ENCODE measurements at places on chromosomes 3 and 15.

- DNase-seq: peak; percentile 12
Measured at GRCh38 chr3:191290311-191291025, 38.7 kb upstream of the CCDC50 start.

DNA sequence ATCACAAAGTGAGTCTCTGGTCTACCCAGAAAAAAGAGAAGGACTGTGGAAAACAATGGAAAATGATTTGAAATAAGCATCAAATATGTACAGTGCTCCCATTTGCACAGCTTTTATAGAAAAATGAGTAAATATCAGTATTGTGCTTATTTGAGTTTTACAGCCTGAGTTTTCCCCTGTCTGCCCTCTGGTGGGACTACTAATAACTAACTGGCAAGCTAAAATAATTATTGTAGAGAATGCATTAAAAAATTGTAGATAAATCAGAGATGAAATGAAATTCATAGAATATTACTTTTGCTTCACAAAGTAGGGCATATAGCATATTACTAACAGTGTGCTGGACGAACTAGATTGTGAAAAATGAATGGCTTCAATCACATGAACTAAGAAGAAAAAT is 287.1 kb downstream of the NAALADL2 start:
- DNase-seq: no peak

DNA sequence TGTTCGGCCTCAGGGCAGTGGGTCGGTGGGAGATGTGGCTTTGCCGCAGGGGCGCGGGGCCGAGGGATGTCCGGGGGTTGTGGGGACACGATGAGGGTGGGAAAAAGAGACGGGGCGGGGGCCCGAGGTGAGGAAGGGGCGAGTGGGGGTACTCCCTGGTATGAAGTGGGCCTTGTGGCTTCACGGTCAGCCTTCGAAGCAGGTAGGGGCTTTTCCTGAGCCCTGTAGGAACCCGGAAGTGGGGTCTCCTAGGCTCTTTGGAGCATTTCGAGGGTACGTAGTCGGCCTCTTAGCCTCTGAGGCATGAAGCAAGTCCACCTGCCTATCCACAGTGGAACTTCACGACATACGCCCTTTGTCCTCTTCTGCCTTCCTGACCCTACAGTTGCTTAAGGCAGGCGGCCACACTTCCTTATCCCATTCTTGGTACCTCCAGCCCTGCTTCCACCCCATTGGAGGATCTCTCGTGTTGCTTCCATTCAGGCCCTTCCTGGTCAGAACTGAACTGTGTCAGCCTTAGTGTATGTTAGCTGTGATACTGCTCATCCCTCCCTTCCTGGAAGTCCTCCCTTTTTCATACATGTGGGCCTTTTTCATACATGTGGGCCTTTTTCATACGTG is 389 bp downstream of the ARPC4 start:
- no peak for DNase-seq

DNA sequence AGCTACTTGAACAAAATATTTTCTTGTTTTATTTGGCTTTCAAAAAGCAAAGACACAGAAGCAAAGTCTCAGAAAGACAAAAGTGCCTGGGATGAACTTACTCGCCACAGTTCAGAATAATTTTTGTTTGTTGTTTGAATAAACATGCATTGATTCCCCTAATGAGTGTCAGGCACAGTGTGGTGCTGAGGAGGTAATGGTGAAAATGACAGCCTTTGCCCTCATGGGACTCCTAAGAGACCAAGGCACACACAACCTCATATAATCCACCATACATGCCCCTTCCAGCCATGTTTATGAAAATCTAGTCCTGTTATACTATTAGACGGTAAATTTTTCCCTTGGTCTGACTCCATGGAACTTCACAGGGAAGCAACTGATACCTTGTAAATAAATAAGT is 2.5 kb downstream of the GOLIM4 start:
- DNase-seq: no peak

DNA sequence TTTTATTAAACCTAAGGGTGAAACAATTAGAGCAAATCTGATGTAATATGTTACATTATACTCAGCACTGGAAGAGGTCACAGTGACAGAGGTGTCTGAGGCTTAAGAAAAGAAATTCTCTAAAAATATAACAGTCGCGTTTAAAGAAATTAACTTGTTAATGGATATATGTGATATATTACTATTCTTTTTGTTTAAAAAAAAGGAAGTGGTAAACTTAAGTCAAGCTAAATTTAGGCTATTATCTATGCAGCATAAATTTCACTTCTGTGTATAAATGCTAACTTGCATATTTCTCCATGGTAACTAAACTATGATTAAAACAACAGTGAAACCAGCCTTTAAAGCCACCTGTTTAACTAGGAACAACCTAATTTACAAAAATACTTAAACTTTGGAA is 191.3 kb downstream of the FOXP1 start:
- no peak for DNase-seq

DNA sequence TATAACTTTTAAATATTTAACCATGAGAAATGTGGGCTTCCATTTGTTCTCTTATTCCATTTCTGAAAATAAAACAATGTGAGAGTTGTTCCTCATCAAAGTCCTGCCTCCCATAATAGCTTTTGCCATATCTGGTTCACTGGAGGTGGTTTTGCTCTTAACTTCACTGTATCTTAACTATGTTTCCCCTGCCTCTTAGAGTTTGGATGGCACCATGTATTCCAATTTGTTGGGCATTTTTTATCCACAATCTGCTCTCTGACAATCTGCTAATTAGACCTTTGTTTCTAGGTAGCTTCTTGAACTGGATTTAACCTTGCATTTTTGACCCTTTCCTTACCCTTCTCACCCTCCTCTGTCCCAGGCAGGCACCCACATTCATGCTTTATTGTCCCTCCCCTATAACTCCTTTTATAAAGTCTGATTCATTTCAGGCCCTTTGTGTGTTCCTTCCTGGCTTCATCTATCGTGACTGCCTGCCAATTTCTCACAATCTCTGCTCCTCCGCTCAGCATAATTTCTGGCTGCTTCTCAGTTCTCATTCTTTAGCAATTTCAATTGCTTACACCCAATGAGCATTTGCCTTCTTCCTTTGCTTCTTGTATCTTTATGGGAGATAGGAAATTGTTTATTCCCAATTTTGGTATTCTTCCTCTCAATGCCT is 144.2 kb upstream of the ARHGEF26 start:
- no peak for DNase-seq

GRCh38 chr3:161100994-161101393 is 4.2 kb downstream of the B3GALNT1 start:
- DNase-seq: no peak

DNA sequence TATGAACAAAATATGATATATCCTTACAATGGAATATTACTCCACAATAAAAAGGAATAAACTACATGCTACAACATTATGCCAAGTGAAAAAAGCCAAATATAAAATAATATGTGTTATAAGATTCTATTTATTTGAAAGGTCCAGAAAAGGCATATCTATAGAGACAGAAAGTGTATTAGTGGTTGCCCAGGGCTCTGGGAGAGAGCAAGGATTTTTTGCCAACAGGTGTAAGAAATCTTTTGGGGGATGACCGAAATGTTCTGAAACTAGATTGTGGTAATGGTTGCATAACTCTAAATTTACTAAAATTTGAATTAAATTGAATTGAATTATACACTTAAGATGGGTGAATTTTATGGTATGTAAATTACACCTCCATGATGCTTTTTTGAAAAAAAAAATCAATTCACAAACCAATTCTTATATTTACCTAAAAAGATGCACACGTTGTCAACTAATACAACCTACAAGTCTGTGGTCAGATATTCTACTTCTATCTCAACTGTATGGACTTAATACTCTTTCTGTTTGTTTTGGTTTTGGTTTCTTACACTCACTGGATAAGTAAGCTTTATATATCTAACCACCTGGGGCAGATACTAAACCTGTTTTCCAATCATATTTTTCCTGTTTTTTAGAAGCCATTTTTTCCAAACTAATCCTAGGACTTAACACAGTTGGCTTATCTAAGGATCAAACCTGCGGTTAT is 75.8 kb downstream of the FBN1 start:
- no peak for DNase-seq

GRCh38 chr3:108127301-108127988 is 36.6 kb upstream of the CD47 start:
- no peak for DNase-seq

- DNase-seq: no peak
Measured at GRCh38 chr3:189172668-189173419, 1.1 kb downstream of the TPRG1 start.

- no peak for DNase-seq
Measured at GRCh38 chr3:106578911-106579310, 710.1 kb upstream of the CBLB start.

DNA sequence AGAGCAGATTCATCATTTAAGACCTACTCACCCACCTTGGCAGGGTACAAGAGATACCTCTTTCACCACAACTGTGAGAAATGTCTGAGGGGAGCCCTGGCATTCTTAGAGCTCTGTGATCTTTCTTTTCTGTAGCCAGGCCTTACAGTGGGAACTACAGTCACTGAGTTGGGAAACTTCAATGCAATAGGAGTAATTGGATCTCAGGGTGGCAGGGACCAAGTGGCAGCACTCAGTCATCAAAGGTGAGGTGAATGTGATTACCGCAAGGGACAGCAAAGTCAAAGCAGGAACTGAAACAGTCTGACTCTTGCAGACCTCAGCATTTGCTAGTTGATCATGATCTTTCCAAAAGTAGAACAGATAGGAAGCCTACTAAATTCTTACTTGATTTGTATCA is 7.2 kb upstream of the MCF2L2 start:
- DNase-seq: no peak

DNA sequence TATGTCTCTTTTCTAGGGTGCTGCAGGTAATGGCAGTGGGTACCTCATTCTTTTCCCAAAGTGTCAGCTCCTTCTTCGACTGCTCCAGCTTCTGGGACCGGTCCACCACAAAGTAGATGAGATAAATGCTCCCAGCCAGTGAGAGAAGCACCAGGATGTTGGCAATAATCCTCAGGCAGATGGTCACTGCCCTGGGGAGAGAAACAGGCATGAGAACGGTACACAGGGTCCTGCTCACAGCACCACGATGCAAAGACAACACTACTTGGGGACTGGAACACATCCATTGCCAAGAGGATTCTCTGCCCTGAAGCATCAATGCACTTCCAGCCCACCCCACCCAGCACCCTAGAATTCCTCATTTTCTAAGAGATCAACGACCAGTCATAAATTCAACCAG is 22.4 kb downstream of the TMC3 start:
- no peak for DNase-seq

DNA sequence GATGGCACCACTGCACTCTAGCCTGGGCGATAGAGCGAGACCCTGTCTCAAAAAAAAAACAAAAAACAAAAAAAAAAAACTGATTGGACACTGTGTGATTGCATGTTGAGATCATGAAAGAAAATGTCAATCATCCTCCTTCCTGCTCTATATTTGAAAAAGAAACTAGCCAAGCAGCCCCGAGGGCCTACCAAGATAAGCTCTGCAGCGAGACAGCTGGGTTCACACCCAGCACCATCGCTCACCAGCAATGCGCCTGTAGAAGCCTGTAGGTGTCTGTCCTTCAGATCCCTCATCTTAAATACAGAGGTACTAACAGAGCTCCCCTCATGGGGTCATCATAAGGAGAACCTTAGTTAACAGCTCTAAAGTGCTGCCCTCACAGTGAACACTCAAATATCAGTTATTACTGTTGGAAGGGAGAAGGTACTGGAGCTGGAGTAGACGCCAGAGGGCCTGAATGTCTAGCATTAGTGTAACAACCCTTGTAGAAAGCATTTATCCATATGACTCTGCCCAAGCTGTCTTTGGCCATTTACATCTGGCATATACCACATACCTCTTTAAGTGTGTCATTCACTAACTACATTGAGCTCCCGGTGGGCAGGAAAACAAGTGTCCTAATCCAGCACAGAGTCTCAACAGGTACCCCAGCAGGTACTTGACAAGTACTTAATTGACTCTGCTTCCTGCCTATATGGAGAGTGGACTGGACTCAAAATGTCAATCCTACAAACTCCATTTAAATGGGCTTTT is 22.9 kb downstream of the MYLK start:
- no peak for DNase-seq

GRCh38 chr3:43378066-43378935 is 92.0 kb downstream of the SNRK start:
- no peak for DNase-seq

DNA sequence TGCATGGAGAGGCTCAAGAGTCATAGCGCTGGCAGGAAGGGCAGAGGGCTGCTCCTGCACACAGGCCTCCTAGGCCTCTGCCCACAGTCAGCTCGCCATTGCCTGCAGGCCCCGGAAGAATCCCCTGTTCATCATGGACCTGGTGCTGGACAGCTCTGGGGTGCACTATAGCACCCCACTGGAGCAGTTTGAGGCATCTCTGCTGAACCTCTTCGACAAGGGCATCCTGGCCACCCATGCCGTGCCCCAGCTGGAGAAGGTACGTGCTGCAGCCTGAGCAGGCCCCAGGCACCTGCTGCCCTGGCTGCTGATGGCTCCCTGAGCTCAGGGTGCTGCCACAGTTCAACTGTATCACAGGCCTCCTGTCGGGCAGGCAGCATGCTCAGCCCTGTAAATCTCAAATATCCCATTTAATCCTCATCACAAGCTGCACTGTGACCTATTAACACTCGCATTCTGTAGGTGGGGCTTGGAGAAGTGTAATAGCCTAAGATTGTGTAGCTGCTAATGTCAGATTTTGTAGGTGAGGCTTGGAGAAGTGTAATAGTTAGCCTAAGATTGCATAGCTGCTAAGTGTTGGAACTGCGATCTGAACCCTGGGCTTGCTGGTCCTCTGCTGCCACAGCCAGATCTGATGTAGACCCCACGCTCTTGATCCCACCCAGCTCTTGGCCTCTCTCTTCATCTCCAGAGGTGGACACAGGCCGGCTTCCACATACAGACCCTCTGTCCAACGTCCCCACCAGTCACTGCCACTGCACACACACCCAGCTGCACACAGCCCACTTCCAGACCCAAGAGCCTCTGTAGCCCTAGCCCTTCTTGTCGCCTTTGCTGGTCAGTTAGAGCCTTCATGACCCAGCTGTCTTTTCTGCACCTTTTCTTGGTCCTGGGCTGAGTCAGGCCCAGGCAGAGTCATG is 31.9 kb downstream of the DNAH1 start:
- no peak for DNase-seq

GRCh38 chr3:104291878-104292277 is 1074.8 kb upstream of the ALCAM start:
- DNase-seq: no peak

- DNase-seq: no peak
Measured at GRCh38 chr15:100559330-100559729, 30.6 kb upstream of the CERS3 start.

DNA sequence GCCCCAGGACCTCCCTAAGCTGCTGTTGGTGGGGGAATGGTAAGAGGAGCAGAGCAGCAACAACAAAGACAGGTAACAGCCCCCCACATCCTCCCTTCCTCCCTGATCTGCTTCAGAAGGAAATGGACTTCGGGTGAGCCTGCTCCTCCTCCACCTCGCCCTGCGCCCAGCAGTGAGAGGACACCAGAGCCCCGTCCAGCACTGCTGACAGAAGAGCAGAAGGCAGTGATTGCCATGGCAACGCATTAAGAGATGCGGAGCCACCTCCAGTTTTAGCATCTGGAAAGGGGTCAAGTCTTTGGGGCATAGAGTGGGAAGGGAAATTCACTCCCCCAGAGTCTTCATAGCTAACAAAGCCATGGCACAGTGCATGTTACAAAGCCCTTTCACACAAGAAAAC is 77.6 kb upstream of the HRH1 start:
- no peak for DNase-seq
